ENCODE measurements at places on chromosomes 5 and 9.

DNA sequence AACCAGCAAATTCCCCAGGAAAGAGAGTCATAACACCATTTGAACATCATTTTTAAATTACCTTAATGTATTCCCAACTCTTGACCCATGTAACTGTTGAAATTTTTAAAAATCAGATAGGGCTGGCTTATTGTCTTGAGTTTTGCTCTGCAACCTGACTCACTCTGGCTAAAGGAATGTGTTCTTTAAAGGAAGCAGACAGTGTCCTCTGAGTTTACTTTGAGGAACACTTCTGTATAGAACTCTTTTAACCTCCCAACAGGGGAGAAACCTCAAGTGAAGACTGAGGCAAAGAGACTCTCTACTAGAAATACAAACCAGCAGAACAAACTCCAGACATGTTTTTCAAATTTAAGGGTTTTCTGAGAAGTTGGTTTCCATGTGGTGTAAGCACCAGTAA is 248.9 kb downstream of the CWC27 start:
- DNase-seq: no peak

DNA sequence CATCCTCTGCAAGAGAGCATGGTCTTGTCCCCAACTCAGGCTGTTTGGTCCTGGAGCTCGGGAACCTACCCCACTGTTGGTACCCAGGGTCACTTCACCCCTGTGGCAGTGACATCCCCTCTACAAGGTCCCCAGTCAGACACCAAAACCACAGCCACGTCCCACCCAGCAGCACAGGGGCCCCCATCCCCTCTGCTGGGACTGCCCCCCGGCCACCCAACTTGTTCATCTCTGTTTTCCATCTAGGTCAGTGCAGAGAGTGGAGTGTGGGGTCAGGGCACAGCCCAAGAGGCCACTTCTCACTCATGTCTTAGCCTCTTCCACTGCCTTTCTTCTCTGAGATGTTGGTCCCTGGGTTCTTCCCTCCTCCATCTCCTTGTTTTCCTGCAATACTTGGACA is 233.9 kb upstream of the NFIL3 start:
- DNase-seq: no peak

- DNase-seq: no peak
These were observed 413.6 kb upstream of the TNC start for GRCh38 chr9:115531410-115532125.

- no peak for DNase-seq
These were observed 46.1 kb upstream of the PCA3 start for GRCh38 chr9:76718166-76718565.

DNA sequence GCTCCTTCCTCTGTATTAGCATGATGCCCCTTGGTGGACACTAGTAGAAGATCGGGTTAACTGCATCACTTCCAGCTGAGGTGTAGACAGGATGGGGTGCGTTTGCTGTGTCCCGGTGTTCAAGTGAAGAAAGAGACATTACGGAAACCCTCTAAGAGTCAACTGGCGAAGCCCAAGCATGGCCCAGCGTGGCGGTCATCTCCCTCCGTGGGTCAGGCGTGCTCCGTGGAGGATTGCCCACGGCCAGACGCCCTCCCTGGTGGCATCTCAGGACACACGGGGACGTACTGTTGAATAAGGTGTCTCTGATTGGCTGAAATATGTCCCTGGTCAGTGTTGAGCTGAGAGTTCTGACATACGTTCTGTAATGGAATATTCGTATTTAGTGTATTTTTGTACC is 119.5 kb upstream of the CACNA1B start:
- DNase-seq: no peak

GRCh38 chr5:169195601-169196000 is 105.3 kb downstream of the SLIT3 start:
- no peak for DNase-seq

GRCh38 chr9:36401164-36401740 is 1.2 kb upstream of the RNF38 start:
- no peak for DNase-seq

- DNase-seq: no peak
These were observed 116.9 kb upstream of the TLR4 start for GRCh38 chr9:117587263-117587662.
